ENCODE measurements at places on chromosomes 11 and 22.

DNA sequence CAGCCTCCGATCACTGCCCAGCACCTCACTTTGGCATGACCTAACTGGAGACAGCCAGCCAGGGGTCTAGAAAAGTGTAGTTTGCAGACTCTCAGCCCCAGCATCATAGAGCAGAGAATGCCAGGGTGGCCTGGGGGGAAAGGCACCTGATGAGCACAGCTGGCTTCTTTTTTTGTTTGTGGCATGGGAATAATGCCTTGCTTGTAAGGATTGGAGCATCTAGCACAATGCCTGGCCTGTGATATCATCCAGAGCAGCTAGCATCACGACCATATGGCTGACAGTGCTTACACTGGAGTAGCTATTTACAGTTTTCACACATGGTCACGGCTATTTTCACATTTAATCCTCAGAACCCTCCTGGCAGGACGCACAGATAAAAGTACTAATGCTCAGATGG lies 594.8 kb upstream of the B3GAT1 start:
- peak; percentile 31 for DNase-seq

GRCh38 chr11:60942970-60943565 lies 8.9 kb downstream of the SLC15A3 start:
- no peak for DNase-seq

- DNase-seq: no peak
These were observed 847.3 kb downstream of the JRKL start for GRCh38 chr11:97237151-97237550.

- no peak for DNase-seq
These were observed 62.5 kb downstream of the TIMP3 start for GRCh38 chr22:32864041-32864440.

DNA sequence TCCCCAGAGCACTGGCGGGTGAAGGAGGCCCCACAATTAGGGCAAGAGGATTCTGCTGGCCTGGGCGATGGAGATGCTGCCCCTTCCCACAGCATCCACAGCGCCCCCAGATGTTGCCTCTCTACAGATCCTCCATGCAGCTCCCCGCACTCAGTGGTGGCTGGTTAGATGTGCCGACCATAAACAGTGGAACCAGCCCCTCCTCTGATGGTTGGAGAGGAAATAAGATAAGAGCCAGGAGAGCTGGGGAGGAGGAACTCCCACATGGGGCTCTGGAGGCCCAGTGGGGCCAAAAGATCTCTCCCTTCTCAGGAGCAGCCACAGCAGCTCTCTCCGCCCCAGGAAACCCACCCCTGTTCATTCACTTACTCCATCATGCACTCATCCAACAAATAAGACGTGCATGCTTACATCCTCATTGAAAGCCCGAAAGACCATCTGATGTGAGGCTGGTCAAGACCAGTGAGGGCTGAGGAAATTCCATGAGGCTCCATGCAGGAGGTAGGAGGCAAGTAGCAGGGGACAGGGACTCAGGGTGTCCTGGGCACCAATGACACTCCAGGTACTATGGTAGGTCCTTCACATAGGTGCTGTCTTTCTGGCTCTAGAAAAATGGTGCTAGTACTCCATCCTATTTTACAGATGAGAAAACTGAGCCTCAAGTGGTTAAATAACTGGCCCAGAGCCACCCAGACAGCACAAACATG lies 1.5 kb downstream of the PTGDR2 start:
- DNase-seq: no peak

Data from osteoblast (primary cell).